ENCODE measurements at places on chromosomes 16 and 17. TPM values are rescaled to one million over a fixed set of nuclear protein-coding genes. Genes with fewer than 3 reads are reported as not detected.

DNA sequence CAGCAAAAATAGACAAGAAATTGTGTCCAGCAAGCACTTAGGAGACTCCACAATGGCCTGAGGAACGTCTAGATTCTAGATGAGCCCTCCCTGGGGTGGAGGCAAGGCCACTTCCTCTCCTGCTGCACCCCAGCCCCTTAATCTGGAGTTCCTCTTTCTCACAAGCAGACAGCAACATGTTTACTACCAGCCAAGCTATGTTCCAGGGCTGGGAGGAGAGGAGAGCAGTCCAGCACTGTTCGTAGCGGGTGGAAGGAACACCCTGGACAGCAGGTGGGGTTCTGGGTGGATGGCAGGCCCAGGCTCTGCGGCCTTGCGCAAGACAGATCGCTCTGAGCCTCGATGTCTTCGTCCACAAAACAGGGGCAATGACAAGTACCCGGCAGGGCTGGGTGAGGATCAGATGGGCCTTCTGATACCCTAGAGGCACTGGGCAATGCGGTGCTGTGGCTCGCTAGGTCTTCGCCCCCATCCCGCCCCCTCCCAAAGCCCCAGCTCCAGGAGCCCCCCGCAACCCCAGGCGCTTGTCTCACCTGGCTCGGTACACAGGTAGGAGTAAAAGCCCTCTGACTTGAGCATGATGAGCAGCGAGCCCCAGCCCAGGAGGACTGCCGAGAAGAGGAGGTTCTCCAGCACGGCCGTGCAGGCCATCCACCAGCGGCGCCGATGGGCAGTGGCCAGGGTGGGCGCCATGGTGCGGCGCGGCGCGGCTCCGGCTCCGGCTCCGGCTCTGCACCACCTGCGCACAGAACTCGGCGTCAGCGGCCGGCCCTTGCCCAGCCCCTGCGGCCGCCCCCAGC, 1.3 kb downstream of the SLC43A2 start:
- peak overlapping the region; percentile 92 for H3K4me3 ChIP-seq
- H3K27me3 ChIP-seq = no peaks in the 10 kb centered on the region
- H3K4me1 ChIP-seq = peaks cover 63% of the 10 kb centered on the region
- DNase-seq = peak; percentile 87
- peaks cover 30% of the 10 kb centered on the region for H3K36me3 ChIP-seq
- peak overlapping the region; percentile 99 for H3K27ac ChIP-seq

GRCh38 chr16:72092832-72093447, 480 bp downstream of the TXNL4B start:
- peak overlapping the region; percentile 95 for H3K27ac ChIP-seq
- peak; percentile 77 for DNase-seq
- H3K36me3 ChIP-seq = peaks cover 44% of the 10 kb centered on the region
- peak overlapping the region; percentile 93 for H3K4me3 ChIP-seq
- no peaks in the 10 kb centered on the region for H3K27me3 ChIP-seq
- peaks cover 35% of the 10 kb centered on the region for H3K4me1 ChIP-seq

- H3K4me3 ChIP-seq = no peak overlapping the region
- peak overlapping the region; percentile 61 for H3K27ac ChIP-seq
- no peak for DNase-seq
- peaks cover 27% of the 10 kb centered on the region for H3K4me1 ChIP-seq
- H3K27me3 ChIP-seq = no peaks in the 10 kb centered on the region
These were observed 83.4 kb downstream of the HIC1 start for GRCh38 chr17:2138318-2138717.

The TPSB2 gene
- total RNA-seq = 8.2 TPM

- DNase-seq = no peak
- no peak overlapping the region for H3K4me3 ChIP-seq
- H3K27ac ChIP-seq = no peak overlapping the region
- no peaks in the 10 kb centered on the region for H3K36me3 ChIP-seq
These were observed 64.5 kb downstream of the MPRIP start for GRCh38 chr17:17106756-17107155.
